Activated CD4-positive, alpha-beta T cell treated with anti-CD3 and anti-CD28 coated beads, Interleukin-2, amount 10 ng/mL, durations not matched to agents 7 days and 5 days (primary cell): ENCODE measurements at places on chromosomes 4 and X. TPM values are rescaled to one million over a fixed set of nuclear protein-coding genes. Genes with fewer than 3 reads are reported as not detected.

- peaks cover 2% of the 10 kb centered on the region for H3K4me1 ChIP-seq
- no peak for DNase-seq
- H3K4me3 ChIP-seq: no peak overlapping the region
Observed at GRCh38 chrX:140087875-140088274, 122.6 kb upstream of the CXorf66 start.

DNA sequence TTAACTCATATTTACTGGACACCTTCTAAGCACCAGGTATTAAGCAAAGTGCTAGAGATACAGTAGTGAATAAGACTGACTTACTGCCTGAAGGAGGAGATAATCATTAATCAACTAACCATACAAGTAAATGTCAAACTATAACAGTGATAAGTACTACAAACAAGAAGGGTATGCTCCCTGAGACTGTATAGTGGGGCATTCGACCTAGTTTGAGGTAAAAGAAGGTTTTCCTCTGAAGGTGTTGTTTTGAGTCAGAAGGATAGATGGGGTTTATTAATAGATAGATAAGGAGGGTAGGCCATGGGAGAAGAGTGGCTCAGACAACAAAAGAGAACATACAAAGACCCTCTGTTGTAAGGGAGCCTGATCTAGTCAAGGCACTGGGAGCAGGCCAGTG is 105.4 kb downstream of the DDIT4L start:
- no peak for DNase-seq
- no peaks in the 10 kb centered on the region for H3K27me3 ChIP-seq
- peaks cover 2% of the 10 kb centered on the region for H3K36me3 ChIP-seq
- peaks cover 1% of the 10 kb centered on the region for H3K4me1 ChIP-seq
- H3K4me3 ChIP-seq: no peak overlapping the region

FLNA gene
- 1,524 TPM for total RNA-seq

GRCh38 chr4:19583827-19584569 is 667.7 kb upstream of the SLIT2 start:
- H3K4me3 ChIP-seq: no peak overlapping the region
- no peaks in the 10 kb centered on the region for H3K36me3 ChIP-seq
- no peaks in the 10 kb centered on the region for H3K27me3 ChIP-seq
- DNase-seq: no peak

DNA sequence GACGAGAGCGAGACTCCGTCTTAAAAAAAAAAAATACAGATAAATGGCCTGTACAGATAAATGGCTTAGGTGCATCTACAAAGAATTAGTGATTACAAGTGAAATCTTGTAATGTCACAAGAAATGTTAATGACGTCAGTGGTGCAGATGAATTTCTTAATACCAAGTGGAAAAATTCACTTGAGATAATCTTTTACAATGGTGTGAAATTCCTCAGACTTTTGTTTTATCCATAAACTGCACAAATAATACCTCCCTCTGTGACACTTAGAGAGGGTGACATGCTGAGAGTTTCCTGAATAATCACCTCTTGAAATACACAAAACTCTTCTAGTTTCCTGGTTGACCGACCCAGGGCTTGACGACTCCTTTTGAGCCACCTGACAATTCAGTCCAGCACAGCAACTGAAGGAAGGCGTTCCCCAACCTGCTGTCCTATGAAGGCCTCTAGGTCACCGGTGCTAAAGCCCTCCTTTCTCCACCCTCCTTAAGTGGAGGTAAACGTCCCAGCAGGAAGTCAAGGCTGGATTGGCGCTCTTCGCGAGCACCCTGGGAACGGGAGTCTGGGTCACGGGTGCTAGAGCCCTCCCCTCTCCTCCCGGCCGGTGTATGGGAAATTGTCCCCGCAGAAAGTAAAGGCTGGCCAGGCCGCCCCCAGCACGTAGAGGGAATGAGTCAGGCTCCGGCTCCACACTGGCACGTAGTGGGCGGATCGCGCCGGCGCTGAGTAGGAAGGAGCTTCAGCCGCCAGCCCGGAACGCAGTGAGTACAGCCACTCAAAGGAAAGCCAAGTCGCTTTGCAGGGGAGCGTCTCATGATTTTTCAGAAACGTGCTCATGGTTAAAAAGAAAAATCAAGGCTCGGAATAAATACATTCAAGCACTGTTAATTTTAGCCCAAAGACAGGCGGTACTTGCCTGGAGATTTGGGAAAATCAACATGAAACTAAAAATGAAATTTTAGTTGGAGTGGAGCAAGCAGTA is at the start of gene TMEM144:
TSS of gene TMEM144 (plus strand) at position 662 of the 983 bp plus-strand sequence. CDS start 2,182 bp downstream, outside the sequence.
- H3K4me1 ChIP-seq: peaks cover 21% of the 10 kb centered on the region
- H3K36me3 ChIP-seq: no peaks in the 10 kb centered on the region
- DNase-seq: peak; percentile 39
- peak within 1 kb of the TSS; percentile 58 for H3K27ac ChIP-seq

- H3K4me1 ChIP-seq: no peaks in the 10 kb centered on the region
- H3K4me3 ChIP-seq: no peak overlapping the region
- H3K27me3 ChIP-seq: peaks cover 18% of the 10 kb centered on the region
- H3K27ac ChIP-seq: no peak overlapping the region
- DNase-seq: no peak
Observed at GRCh38 chr4:158599765-158600498, 71.8 kb downstream of the C4orf46 start.

GRCh38 chr4:6573986-6574746 is 823 bp upstream of the MAN2B2 start:
- no peak for DNase-seq
- peak overlapping the region; percentile 85 for H3K4me3 ChIP-seq
- peaks cover 15% of the 10 kb centered on the region for H3K36me3 ChIP-seq
- H3K4me1 ChIP-seq: peaks cover 12% of the 10 kb centered on the region
- no peaks in the 10 kb centered on the region for H3K27me3 ChIP-seq

POF1B gene
- total RNA-seq: 0.10 TPM

GRCh38 chr4:59612235-59612634 is 1587.9 kb upstream of the ADGRL3 start:
- no peaks in the 10 kb centered on the region for H3K4me1 ChIP-seq
- H3K27me3 ChIP-seq: no peaks in the 10 kb centered on the region
- DNase-seq: no peak

- no peaks in the 10 kb centered on the region for H3K4me1 ChIP-seq
- no peak overlapping the region for H3K27ac ChIP-seq
- no peak overlapping the region for H3K4me3 ChIP-seq
- no peak for DNase-seq
- peaks cover 12% of the 10 kb centered on the region for H3K27me3 ChIP-seq
Observed at GRCh38 chr4:150039274-150040127, 38.7 kb upstream of the DCLK2 start.

- no peaks in the 10 kb centered on the region for H3K27me3 ChIP-seq
- H3K36me3 ChIP-seq: no peaks in the 10 kb centered on the region
- H3K4me3 ChIP-seq: no peak overlapping the region
- H3K27ac ChIP-seq: no peak overlapping the region
- H3K4me1 ChIP-seq: peaks cover 7% of the 10 kb centered on the region
- DNase-seq: no peak
Observed at GRCh38 chr4:54320826-54321685, 92.0 kb downstream of the PDGFRA start.

- no peaks in the 10 kb centered on the region for H3K36me3 ChIP-seq
- no peak for DNase-seq
- H3K4me3 ChIP-seq: no peak overlapping the region
- H3K27ac ChIP-seq: no peak overlapping the region
Observed at GRCh38 chr4:156291317-156291716, 337.7 kb upstream of the CTSO start.

SYN1 gene
- 0.35 TPM for total RNA-seq

DNA sequence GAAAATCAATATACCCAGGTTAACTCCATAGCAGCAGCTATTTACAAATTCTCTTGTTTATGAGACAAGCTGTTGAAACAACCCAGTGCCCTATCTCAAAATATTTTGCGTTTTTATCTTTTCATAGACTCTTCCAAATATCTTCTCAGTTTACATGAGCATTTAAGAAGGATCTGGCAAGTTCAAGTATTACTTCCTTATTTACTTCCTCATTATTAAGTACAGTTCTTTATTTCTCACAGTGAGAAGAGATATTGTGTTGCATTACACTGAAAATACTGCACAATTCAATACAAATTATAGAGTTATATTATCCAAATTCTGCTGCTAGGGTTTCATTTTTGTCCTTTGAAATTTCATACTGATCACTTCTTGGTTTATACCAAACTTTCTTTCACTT is 43.6 kb upstream of the UCP1 start:
- DNase-seq: no peak
- H3K27ac ChIP-seq: no peak overlapping the region
- H3K4me3 ChIP-seq: no peak overlapping the region
- H3K4me1 ChIP-seq: no peaks in the 10 kb centered on the region

CASK gene
- 32.4 TPM for total RNA-seq

GRCh38 chr4:57233386-57233785 is 123.2 kb upstream of the IGFBP7 start:
- H3K4me1 ChIP-seq: no peaks in the 10 kb centered on the region
- H3K27ac ChIP-seq: no peak overlapping the region
- H3K36me3 ChIP-seq: no peaks in the 10 kb centered on the region
- H3K4me3 ChIP-seq: no peak overlapping the region

ETFDH gene
- 27.1 TPM for total RNA-seq

- H3K4me3 ChIP-seq: no peak overlapping the region
- no peaks in the 10 kb centered on the region for H3K4me1 ChIP-seq
- DNase-seq: no peak
- no peaks in the 10 kb centered on the region for H3K36me3 ChIP-seq
Observed at GRCh38 chr4:16596267-16596666, 302.2 kb downstream of the LDB2 start.

TMPRSS11B gene
- total RNA-seq: not detected
